ENCODE measurements at places on chromosomes 5 and 9. TPM values are rescaled to one million over a fixed set of nuclear protein-coding genes. Genes with fewer than 3 reads are reported as not detected.

The SHROOM1 gene
- 7.6 TPM for total RNA-seq

The PCDHB9 gene
- 0.41 TPM for total RNA-seq

The INSYN2B gene
- 7.8 TPM for total RNA-seq

The NPM1 gene
- total RNA-seq: 6,496 TPM

The HK3 gene
- total RNA-seq: not detected

The CCNJL gene
- total RNA-seq: 0.82 TPM

The TBCA gene
- 344 TPM for total RNA-seq

- DNase-seq: no peak
Measured at GRCh38 chr5:180690562-180690961, 41.2 kb upstream of the FLT4 start.

- DNase-seq: peak; percentile 4
Measured at GRCh38 chr5:87361536-87362213, 51.1 kb downstream of the CCNH start.

DNA sequence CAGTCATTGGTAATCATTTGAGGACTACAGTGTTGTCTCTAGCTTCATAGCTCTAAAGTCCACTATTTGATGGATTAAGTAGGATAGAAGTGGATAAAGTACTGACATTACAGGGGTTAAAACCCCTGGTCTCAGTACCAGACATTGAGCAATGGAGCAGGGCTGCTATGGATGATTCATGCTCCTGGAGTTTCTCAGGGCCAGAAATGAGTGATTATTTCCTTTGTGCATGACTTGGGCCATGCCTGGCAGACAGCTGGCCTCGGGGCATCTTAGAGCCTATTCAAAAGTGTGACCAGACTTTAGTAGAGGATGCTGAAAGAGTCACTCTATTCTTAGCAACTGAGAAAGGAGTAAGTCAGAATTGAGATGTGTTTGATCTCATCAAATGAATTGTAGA, 350.7 kb upstream of the TLE4 start:
- DNase-seq: peak; percentile 82

- peak; percentile 93 for DNase-seq
Measured at GRCh38 chr5:34522599-34523386, 133.3 kb upstream of the RAI14 start.

GRCh38 chr5:35285011-35285410, 54.7 kb upstream of the PRLR start:
- DNase-seq: no peak

GRCh38 chr5:19771174-19771835, 216.7 kb downstream of the CDH18 start:
- peak; percentile 67 for DNase-seq

DNA sequence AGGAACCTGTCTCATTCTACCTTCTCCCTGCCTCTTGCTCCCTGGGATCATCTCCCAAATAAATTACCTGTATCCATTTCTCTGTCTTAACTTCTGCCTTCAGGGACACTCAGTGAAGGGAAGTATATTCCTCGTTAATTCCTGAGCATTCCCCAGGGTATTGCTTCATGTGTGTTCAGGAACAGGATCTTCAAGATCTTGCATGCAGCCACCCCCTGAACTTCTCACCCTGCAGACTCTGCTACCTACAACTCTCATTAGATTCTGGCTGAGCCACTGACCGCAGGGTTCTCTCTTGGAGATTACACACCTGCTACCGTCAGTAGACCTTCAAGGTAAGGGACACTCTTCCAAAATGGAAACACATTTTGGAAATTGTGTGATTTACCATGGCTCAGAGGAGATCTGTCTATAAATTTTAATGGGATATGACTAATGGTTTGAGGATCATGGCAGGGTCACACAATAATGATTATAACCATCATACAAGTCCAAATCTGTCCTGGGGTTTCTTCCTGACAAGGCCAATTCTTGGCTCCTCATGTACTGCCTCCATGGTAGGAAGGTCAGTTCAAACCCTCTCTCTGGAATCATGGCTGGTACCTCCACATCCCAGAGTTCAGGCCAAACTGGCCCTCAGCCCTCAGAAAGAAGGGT, 38.9 kb upstream of the UGCG start:
- no peak for DNase-seq

DNA sequence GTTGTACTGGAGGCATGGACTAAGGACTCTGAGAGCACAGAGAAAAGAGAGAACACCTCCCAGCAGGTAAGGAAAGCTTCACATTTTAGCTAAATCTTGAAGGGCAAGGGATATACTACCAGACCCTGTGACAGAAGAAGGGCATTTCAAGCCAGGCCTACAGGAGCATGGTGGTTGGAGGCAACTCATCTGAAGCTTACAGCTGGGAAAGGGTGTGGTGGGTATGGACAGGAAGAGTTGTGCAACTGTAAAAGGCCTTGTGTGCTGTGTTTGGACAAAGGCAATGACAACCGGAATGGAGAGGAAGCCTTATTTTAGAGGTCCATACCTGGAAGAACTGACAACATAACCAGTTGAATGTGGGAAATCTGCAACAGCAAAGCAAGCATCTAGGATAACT, 31.2 kb downstream of the NIPSNAP3B start:
- DNase-seq: peak; percentile 31

GRCh38 chr5:165393839-165394238, 1888.4 kb downstream of the MAT2B start:
- no peak for DNase-seq

DNA sequence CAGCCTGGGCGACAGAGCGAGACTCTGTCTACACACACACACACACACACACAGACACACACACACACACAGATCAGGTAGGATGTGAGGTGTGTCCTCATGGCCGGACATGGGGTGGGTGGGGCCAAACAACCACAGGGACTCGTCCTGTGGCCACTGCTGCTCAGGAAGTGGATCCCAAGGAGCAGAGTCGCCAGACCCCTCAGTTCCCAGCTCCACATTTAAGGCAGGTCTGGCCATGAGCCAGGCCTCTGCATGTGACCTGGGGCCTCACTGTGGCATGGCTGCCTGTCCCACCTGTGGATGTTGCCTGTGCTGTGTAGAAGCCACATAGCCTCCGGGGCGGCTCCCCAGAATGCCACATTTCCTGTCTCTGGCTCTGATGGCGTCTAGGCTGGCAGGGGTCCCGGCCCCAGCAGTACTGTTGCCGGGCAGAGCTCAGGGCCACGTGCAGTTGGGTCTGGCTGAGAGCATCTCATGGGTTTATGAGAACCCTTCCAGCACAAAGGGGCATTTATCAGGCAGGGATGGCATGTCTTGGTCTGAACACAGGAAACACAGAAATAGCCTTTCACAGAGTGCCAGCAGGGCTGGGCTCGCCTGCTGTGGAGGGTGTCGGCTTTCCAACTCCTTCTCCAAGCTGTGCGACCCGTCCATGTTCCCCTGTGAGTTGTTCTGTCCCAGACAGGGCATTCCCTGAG, 9.9 kb upstream of the NINJ1 start:
- no peak for DNase-seq

- no peak for DNase-seq
Measured at GRCh38 chr9:2479056-2479565, 142.5 kb upstream of the VLDLR start.

GRCh38 chr5:89864941-89865340, 544.6 kb downstream of the CETN3 start:
- DNase-seq: no peak

- DNase-seq: peak; percentile 62
Measured at GRCh38 chr5:142748132-142748531, 22.0 kb upstream of the ARHGAP26 start.

DNA sequence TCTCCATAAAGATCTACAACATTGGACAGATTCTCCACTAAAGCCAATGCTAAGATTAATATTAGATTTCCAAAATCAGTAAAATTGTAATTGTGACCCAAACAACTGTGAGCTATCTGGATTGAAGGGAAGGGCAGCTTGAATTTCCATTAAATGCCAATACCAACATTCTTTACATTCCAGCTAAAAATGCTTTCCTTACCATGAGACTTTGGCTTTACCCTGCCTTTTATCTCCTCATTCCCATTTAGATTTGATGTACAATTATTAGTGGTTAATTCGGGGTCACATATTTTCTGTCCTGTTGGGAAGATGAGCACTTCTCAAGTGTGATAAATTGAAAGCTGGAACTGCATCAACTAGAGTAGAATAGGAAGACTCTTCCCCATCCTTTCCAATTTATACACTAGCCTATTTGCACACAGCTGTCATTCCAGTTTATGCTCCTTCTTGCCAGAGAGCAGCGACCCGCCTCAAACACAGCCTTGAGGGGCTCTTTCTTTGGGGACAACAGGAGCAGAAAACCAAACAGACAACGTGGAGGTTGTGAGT, 33.1 kb upstream of the MYOT start:
- no peak for DNase-seq

DNA sequence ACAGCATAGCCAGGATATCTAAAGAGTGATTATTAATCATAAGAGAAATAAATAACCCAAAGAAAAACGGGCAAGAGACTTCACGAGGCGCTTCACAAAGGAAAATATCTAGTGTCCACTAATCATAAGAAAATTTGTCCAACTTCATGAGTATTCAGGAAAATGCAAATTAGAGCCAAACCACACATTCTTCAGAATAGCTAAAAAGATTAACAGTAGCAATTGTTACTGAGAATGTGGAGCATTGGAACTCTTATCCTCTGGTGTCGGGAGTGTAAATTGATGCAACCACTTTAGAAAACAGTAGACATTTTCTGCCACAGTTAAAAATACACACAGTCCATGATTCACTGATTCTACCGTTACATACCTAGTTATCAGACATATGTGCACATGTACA, 145.7 kb downstream of the CWC27 start:
- DNase-seq: peak; percentile 71
